ENCODE measurements at places on chromosomes 3 and 15.

DNA sequence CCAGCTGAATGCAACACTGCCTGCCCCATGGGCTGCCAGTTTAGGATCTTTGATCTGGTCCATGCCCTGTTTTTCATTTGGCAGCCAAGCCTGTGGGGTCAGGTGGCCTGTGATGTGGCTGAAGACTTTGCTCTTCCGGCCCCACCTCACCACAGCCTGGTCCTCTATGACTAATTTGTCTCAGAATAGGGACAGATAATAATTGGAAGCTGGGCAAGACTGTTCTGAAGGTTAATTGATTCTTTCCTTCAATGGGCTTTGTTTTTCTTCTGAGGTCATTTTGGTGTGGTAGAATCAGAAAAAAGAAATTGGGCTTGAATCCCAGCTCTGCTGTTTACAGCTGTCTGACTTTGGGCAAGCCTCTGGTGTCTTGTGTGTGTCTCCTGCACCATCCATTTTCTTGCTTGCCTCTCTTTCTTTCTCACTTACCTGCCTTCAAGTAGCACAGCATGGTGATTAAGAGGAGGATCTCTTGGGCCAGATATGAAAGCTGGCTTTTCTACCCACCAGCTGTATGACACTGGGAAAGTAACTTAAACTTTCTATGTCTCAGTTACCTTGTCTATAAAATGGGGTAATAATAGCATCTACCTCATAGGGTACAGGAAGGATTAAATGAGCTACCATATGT, 24.2 kb downstream of the ABHD2 start:
- no peak for DNase-seq

DNA sequence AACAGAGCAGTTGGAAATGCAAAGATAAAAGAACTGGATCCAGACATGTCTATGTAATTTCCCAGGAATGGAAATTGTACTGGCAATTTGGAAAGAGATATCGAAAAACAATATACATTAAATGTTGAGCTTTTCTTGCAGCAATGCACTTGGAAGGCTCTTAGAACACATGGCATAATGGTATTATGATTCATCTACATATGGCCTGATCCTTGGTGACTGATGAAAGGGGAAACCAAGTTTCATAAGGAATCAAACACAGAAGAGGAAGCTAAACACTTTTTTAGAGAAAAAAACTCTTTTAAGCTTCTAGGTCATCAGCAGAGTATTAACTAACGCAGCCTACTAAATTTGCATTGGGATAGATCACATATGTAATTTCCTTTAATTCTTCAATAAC, 12.4 kb upstream of the GREM1 start:
- DNase-seq: no peak

GRCh38 chr15:70083946-70084345, 13.8 kb downstream of the TLE3 start:
- DNase-seq: no peak

GRCh38 chr3:152642658-152643057, 192.3 kb upstream of the P2RY1 start:
- DNase-seq: no peak

DNA sequence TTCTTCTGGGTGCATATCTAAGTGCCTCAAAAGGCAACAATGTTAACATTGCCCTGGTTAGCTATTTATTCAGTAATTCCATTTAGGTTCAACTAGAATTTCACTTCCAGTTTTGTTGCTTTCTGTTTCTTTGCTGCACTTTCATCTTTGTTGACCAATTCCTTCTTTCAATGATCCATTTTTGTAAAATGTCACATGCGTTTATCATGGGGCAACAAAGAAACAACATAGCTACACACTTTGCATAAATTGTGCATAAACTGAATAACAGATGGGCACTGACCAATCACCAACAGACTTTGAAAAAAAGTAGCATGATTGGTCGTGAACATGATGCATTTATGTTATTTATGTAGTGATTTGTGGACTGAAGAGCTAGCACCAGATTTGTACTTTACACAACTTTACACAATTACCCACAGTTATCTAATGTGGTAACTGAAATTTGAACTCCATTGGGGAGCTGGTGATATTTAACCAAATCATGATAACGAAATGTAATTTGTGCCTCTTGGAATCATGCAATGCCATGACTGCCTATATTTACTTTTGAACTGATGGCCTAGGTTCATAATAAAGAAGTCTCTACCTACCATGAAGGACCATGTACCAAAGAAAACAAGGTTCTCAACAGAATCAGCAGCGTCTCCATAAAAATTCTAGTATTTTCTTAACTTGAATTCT, 7.1 kb upstream of the CPOX start:
- no peak for DNase-seq

DNA sequence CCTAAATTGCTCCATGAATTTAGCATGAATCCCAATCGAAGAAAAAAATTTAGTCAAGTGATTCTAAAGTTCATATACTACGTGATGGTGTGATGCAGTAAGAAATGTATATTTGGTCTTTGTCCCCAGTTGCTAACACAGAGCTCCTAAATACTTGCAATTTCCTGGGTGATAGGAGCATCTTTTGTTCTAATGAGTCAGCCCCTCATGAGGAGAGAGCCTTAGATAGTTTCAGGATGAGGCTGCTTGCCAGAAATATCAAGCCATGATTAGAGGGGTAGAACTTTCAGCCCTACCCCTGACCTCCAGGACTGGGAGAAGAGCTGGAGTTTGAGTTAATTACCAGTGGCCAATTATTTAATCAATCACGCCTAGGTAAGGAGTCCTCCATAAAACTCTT, 170.2 kb downstream of the PDE8A start:
- DNase-seq: no peak

DNA sequence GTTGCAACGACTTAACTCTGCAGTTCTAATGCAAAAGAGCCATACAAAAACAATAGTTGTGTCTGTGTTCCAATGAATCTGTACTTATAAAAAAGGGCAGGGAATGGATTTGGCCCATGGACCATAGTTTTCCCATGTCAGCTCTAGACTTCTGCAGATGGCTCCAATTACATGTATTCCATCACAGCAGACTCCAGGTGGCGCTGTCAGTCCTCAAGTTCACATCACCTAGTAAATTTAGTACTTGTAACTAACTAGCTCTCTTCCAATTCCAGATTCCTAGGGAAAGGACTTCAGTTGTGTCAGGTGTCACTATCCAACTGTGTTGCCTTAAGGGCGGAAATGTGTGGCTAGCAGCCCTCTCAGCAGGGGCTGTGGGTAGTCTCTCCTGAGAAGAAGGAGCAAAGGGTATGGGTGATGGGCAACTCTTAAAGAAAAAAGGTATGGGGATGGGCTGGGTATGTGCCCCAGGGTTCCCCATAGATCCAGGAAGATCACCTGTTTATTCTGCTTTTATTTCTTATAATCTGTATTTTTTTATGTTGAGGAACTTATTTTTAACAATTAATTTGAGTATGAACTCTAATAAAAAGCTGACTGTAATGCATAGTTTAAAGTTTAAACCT, 36.2 kb downstream of the BBS4 start:
- DNase-seq: no peak

- peak; percentile 94 for DNase-seq
Observed at GRCh38 chr3:157311633-157312375, 124.8 kb upstream of the PTX3 start.

GRCh38 chr3:153372326-153372725, 210.3 kb downstream of the RAP2B start:
- DNase-seq: no peak

DNA sequence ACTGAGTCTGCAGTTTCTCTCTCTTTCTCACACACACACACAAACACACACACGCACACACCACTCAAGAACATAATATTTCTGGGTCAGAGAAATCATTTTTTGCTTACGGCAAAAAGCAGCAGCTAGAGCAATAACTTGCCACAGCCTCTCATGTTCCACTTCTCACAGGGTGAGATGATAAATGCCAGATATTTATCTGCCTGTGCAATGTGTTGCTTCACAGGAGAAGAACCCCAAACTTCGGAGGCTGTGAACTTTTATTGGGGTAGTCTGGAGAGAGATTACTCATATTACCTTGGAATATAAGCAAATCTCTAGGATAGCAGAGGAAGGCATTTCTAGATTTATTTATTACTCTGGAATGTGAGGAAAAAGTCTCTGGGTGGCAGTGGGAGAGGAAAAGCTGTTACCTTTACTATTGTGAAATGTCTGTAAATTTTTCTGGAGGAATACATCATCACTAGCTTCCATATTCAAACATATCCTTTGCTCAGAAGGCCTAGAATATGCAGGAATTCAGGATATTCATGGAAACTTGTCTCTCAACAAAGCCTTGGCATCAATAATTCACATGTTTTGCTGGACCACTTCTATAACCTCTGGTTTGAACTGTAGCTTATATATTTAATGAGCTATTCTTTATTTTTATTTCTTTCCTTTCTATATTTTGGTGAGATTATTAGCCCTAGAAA, 369.2 kb downstream of the NSUN3 start:
- no peak for DNase-seq

- no peak for DNase-seq
Observed at GRCh38 chr3:13020159-13020750, 53.0 kb downstream of the IQSEC1 start.

DNA sequence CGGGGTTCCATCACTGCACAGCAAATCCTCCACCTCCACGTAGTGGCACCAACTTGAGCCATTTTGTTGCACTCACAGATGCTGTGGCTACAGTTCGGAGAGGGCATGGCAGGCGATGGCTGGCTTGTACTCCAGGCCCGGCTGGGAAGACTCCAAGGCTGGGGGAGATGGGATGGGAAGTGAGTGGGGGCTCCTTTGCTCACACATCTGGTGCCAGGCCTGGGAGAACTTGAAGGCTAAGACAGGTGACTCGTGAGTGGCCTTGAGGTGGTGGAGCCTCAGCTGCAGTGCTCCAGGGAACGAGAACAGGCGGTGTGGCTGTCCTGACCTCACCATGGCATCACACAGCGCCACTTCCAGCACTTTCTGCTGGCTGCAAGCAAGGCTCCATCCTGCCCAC, 87.9 kb downstream of the PLXNA1 start:
- DNase-seq: no peak

DNA sequence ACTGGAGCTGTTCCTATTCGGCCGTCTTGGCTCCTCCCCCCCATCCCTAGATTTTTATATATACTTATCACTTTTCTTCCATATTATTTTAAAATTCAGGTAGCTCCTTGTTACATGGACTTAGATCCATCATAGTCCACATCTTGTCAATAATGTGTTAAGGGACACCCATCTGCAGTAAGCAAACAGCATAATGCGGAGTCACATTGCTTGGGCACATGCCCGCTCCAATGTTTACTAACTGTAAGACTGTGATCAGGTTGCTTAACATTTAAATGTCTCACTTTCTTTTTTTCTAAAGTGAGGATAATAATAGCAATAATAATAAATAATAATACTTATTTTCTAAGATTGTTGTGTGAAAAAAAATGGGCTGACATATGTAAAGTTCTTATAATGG, 303.2 kb upstream of the SOX14 start:
- no peak for DNase-seq

GRCh38 chr15:77479015-77479414, 58.3 kb downstream of the HMG20A start:
- DNase-seq: no peak
